ENCODE measurements at places on chromosomes 1 and 21. TPM values are rescaled to one million over a fixed set of nuclear protein-coding genes. Genes with fewer than 3 reads are reported as not detected.

Gene SLC44A5
- 3.3 TPM for total RNA-seq

GRCh38 chr1:30039354-30040080 is 683.9 kb downstream of the MATN1 start:
- DNase-seq = peak; percentile 28

Gene SPATC1L
- 1.2 TPM for total RNA-seq

- DNase-seq = peak; percentile 64
Measured at GRCh38 chr21:42833439-42833815, 45.9 kb downstream of the WDR4 start.

DNA sequence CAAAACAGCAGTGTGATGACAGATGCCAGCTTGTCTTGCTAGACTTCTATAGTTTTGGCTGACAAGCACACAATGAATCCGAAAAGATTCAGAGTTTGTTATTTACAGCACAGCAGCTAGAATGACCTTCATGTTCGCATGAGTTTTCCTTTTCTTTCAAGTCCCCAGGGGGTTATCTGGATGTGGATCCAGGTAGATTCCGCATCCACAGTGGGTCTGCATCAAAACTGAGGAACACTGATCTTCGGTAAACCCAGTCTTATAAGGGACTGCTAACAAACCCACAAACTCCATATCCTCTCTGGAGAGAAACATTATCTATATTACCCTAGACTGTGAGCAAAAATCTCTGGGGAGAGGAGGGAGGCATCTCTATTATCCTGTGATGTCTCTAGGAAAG is 69.0 kb upstream of the DEPDC1 start:
- no peak for DNase-seq

Gene MAP3K21
- 37.4 TPM for total RNA-seq

DNA sequence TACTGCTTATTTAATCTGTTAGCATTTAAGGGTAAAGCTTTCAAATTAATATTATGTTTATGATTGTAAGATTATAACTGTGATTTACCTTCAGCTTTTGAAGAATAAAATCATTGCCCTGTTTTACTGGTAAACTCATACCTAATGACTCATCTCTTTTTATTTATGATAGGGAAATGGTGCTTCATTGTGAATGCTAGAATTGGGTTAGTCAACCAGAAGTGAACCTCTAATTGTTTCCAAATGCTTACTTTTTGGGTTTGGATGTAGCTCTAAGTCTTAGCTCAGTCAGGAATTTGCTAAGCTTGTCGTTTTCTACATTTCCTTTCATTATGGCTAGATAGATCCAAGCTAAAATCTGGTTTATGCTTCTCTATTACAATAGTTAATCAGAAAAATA is 59.4 kb downstream of the SLC30A7 start:
- no peak for DNase-seq

- no peak for DNase-seq
Measured at GRCh38 chr1:220652995-220653394, 37.2 kb upstream of the C1orf115 start.

DNA sequence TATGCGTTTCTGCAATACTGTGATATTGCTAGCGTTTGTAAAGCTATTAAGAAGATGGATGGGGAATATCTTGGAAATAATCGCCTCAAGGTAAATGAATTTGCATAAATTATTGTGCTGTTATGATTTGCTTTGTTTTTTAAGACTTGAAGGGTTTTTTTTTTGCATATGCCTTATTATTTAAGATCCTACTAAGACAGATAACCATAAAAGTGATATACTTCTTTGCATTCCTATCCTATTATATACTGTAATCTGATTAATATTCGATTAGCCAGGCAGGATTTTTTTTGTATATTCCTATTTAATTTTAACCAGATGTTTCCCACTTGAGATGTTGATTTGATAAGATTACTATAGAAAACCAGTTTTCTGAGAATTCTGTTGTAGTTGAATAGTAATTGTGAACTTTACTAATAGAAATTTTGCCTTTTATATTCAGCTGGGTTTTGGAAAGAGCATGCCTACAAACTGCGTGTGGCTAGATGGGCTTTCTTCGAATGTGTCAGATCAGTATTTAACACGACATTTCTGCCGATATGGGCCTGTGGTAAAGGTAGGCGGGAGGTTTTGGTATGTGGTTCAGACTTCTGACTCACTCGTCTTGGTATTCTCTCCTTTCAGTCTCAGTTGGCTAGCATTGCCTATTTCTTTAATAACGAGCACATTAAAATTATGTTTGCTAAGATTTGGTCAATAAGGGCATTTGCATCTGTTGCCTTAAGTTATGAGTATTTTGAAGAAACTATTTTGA is 56.8 kb downstream of the ZBTB17 start:
- no peak for DNase-seq

DNA sequence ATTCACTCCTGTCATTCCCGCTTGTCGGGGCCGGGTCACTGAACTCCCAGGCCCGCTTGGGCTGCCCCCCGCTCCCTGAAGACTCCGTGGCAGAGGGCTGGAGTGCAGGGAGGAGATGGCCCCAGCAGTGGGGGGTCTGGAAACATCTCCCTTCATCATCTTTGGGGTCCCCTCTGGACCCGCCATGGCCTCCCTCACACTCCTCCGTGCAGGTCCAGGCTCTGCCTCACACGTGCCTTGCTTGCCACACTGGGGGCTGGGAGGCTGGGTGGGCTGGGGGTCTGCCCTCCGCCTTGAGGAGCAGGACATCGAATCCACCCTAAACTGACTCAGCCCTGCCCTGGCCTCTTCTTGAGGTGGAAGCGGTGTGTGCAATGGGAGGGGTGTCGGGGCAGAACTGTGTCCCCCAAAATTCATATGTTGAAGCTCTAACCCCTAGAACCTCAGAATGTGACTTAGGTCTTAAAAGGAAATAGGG is 35.2 kb downstream of the POFUT2 start:
- no peak for DNase-seq

Gene GLMP
- total RNA-seq = 4.0 TPM

DNA sequence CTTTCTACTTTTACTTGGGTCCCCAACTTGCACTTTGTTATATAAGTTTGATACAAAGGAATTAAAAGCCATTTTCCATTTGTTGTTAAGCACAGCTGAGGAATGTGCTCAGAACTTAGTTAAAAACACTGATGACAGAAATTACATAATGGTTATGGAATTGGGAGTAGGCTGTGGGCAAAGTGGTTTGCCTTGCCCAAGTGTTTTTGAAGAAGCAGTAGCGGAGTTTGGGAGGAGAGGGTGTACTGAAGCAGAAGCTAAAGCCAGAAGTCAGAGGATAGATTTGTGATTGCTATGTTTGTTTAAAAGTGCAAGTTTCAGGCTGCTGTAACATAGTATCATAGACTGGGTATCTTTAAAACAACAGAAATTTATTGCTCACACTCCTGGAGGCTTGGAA is 391.8 kb downstream of the DUSP10 start:
- DNase-seq = no peak

DNA sequence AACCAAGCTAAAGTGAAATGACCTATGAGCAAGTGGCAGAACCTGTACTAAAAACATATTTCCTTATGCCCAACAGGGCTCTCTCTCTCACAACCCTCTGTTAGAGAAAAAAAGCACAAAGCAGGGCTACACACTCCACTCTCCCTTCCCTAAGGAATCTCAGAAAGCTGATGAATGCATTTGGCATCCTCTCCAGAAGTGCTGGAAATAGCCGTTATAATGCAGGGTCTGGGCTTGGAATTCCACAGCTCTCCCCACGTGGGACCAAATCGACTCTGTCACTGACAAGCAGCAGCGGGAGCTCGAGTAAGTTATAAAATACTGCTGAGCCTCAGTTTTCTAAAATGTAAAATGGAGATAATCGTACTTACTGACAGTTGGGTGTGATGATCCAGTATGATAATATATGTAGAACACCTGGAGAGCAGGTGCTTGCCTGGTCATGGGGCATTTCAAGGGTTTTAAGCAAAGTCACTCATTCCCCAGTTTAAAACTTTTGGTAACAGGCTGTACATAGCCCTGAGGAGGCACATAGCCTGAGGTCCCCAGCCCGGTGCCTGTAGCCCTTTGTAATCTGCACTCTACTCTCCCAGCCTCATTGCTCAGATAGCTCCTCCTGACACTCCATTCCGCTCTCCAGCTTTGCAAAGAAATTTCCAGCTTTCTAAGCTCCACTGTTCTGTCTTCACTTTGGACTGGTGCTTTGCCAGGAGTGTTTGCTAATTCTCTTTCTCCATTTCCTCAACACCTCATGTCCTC is 175.6 kb upstream of the DAB1 start:
- no peak for DNase-seq

DNA sequence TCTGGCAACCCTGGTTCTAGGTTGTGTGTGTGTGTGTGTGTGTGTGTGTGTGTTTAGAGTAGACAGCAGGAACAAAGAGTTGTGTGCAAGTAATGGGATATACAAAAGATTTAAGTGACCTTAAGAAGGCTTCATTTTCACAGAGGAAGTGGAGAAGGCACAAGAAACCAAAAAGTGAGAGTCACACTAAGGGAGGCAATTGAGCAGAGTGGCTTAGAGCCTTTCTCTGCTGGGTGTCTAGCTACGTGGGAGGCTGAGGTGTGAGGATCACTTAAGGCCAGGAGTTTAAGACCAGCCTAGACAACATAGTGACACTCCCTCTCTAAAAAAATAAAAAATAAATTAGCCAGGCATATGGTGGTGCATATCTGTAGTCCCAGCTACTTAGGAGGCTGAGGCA is 44.4 kb upstream of the HAO2 start:
- DNase-seq = no peak

DNA sequence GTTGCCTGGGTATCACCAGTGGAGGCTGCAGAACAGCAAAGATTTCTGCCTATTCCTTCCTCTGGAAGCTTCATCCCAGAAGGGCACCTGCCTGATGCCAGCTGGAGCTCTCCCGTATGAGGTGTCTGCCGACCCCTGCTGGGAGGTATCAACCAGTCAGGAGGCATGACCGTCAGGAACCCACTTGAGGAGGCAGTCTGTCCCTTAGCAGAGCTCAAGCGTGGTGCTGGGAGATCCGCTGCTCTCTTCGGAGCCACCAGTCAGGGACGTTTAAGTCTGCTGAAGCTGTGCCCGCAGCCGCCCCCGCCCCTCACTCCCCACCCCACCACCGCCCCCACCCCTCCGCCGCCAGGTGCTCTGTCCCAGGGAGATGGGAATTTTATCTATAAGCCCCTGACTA is 23.1 kb upstream of the HFM1 start:
- DNase-seq = no peak

Gene CRB1
- not detected for total RNA-seq

GRCh38 chr1:153072806-153073726 is 1.7 kb upstream of the SPRR2B start:
- no peak for DNase-seq

DNA sequence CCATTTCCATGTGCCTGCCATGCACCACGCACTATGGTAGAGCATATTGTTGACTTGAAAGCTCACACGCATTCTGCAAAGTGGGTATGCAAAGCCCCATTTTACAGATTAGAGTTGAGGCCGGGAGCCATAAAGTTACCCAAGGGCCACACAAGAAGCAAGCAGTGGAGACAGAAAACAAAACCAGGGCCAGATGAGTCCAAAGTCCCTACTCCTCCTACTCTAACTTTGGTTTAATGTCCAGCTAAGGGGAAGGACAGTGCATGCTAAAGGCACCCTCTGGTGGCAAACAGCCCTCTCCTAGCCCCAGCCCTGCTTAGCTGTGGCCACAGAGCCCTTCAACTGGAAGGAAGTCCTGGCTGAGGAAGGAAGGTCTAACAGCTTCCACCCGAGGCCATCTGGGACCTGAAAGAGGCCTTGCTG is 74.9 kb downstream of the SLC66A1 start:
- peak; percentile 59 for DNase-seq

Gene IQCC
- total RNA-seq = 1.00 TPM

Gene FMO5
- total RNA-seq = 62.7 TPM

Gene HSPA13
- 17.1 TPM for total RNA-seq

DNA sequence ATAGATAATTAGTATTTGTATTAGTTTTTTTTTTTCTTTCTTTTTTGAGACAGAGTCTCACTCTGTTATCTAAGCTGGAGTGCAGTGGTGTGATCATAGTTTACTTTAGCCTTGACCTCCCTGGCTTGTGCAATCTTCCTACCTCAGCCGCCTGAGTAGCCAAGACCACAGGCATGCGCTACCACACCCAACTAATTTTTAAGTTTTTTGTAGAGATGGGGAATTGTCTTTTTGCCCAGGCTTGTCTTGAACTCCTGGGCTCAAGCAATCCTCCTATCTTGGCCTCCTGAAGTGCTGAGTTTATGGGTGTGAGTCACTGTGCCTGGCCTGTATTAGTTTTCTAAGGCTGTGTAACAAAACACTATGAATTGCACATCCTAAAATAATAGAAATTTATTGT is 58.3 kb downstream of the MSH4 start:
- no peak for DNase-seq

Gene FBXO44
- 10.5 TPM for total RNA-seq

- no peak for DNase-seq
Measured at GRCh38 chr1:22291494-22291893, 148.6 kb upstream of the WNT4 start.

Gene CDCA8
- 5.7 TPM for total RNA-seq

GRCh38 chr21:39082656-39083376 is 100.4 kb downstream of the PSMG1 start:
- DNase-seq = peak; percentile 41

- DNase-seq = no peak
Measured at GRCh38 chr1:7789828-7790227, 5.7 kb downstream of the PER3 start.

DNA sequence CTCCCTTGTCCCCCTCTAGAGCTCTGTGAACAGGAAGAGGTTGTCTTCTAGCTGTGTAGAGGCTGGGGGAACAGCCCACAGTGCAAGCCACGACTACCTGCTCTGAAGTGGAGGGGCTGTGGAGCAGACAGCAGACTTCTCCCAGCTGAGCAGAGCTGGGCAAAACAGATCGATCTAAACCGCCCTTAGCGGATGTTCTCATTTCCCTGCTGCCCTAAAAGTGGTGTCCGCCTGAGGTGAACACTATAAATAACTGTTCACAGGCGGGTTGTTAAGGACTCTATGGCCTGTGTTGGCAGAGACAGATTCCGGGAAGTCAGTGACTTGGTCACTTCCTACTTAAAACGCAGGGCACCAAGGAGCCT is 203.2 kb downstream of the RHOU start:
- no peak for DNase-seq
